ENCODE measurements at places on chromosomes 12 and 14. TPM values are rescaled to one million over a fixed set of nuclear protein-coding genes. Genes with fewer than 3 reads are reported as not detected.
A peak's percentile ranks its signal among the peaks of the same experiment; 100 is the strongest.

The KRT6B gene
- total RNA-seq, result not detected

GRCh38 chr14:73997108-73997943 is 21.8 kb downstream of the ENTPD5 start:
- DNase-seq, result no peak

- no peak for DNase-seq
These were observed 4.2 kb upstream of the KRT5 start for GRCh38 chr12:52524241-52524897.

DNA sequence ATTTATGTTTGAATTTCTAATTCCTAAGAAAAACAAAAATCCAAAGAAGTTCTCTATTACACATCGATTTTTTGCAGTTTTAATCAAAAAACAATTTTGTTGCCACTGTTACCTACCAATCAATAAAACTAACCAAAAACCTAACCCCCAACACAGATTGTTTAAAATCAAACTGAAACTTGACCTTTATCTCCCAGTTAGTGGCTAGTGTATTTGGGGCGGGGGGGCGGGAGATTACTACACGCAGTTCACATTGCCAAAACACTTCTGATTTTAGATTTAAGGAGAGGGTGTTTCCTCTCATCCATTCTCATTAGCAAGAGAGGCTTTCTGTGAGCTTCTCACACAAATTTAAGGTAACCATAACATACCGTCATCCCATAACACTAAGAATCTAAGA is 6.4 kb downstream of the CDC42BPB start:
- DNase-seq, result no peak

- DNase-seq, result no peak
These were observed 886.3 kb upstream of the SEL1L start for GRCh38 chr14:82419933-82420332.

DNA sequence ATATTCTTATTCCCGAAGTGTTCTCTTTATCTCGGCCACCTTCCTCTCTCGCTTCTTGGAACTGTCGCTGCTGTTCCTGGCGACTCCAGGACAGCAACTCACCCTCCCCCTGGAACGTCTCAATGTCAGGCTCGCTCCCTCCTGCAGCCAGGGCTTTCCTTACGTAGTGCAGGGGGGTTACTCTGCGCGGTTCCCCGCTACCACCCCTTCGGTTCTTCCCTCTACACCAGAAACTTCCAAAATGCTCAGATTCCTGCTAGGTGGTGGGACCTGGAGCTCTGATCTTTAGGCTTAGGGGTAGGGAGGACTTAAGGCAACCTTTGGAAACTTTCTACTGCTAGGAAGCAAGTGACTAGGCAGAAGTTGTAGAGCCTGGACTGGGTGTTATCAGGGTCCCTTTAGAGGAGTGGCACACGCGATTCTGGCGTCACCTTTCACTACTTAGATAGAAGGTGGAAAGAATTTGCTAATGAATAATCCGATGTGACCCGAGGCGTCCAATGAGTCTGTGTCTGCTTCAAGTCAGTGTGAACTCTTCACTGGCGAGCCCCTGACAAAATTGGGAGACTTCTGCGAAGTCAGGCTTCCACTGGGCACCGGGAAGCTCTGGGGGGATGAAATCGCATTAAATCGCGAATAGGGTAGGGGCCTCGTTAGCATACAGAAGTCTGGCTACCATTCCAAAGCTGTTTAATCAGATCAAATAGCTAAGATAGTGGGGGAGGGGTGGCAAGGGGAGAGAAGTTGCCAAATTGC is 900 bp upstream of the DPF3 start:
- peak; percentile 27 for DNase-seq

- DNase-seq, result no peak
These were observed 30.4 kb upstream of the PLEKHG6 start for GRCh38 chr12:6280053-6280469.

Measured in heart left ventricle (tissue), 16 donors.